ENCODE measurements at places on chromosomes 11 and 22.

DNA sequence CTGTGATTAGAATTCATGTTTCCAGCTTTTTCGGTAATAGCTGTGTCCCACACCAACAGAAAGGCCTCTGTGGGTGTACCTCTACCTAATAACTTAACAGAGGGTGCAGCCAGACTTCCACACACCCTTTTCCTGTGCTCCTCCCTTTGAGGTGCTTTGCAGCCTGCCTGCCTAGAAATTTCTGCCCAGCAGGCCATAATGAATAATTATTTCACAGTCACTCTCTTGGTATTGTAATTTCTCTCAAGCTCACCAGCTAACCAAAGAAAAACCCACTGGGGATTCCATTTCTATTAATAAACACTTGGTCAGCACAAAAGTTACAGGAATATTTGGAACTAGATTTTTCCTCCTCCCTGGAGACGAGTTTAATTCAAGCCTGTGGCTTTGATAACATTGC, 13.3 kb downstream of the WT1 start:
- DNase-seq, result no peak

- no peak for DNase-seq
These were observed 2.5 kb downstream of the PLAAT2 start for GRCh38 chr11:63560506-63561180.

- peak; percentile 68 for DNase-seq
These were observed 1.4 kb upstream of the TNNI2 start for GRCh38 chr11:1837171-1838076.

GRCh38 chr22:39325392-39325932, 6.0 kb upstream of the RPL3 start:
- DNase-seq, result no peak

DNA sequence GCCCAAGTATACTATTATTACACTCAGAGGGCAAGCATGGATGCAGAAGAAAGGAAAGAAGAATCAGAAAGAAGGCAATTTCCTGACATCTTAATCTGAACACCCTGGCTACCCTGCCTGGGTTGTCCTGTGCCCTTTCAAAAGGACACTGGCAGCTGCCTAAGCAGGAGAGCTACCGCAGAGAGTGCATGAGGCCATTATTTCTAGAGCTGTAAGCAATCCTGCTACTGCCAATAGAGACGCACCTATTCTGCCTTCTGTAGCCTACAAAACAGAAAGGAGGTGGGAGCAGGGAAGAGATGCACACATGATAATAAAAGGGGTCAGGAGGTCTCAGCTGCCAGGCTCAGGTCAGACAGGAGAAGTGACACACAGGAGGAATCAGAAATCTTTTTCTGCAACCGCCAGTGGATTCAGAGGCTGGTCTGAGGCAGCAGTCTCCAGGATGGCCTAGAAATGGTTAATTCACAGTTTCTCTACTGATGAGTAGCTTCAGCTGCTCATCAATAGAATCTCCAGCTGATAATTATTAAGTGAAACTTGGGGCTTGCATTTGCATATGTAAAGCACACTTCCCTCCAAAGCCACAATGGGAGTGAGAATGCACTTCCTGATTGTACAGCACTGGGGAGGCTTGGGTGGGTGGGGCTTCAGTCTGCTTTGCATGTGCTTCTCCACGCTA, 253.9 kb downstream of the LARGE1 start:
- DNase-seq, result no peak

- no peak for DNase-seq
These were observed 235.7 kb upstream of the CADM1 start for GRCh38 chr11:115739878-115740277.

- DNase-seq, result no peak
These were observed 66.4 kb downstream of the UBASH3B start for GRCh38 chr11:122721964-122722266.

DNA sequence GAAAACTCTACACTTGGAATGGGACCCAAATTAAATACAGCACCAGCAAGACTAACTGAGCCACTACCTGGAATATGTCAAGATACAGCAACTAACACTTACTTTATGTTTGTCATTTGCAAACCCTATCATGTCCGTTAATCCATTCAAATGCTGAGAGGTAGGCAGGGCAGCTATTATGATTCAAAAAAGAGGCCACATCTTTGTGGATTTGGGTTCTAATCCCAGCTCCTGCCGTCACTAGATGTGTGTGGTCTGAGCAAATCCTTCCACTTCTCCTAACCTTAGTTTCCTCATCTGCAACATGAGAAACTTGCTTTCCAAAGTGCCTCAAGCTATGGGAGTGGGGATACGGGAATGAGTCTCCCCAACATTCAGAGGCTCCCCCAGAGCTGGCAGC, 24.2 kb downstream of the FLI1 start:
- DNase-seq, result no peak

DNA sequence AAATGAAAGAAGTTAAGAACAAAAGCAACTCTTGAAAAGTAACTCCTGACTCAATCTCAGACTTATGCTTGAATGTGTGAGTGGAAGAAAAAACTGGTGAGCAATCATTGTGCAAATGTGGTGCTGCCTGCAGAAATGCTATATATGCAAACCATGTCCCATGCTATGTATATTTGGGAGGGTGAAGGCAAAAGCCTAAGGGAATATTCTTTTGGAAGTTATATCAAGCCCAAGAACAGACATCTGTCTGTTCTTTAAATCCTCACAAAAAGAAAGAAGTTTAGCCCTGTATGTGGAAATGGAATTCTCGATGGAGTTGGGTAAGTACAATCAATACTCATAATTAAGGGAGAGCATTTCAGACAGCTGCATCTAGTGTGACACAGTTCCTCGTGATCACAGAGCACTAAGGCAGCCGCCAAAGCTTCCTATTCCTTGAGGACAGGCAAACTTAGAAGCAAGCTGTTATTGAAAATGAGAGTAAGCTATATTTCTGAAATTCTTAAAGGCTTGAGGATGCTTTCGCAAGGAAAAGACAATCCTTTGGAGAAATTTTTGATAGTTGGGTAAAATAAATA, 406.5 kb upstream of the CHORDC1 start:
- no peak for DNase-seq

GRCh38 chr11:64040684-64041322, 5.1 kb downstream of the FLRT1 start:
- DNase-seq, result no peak

DNA sequence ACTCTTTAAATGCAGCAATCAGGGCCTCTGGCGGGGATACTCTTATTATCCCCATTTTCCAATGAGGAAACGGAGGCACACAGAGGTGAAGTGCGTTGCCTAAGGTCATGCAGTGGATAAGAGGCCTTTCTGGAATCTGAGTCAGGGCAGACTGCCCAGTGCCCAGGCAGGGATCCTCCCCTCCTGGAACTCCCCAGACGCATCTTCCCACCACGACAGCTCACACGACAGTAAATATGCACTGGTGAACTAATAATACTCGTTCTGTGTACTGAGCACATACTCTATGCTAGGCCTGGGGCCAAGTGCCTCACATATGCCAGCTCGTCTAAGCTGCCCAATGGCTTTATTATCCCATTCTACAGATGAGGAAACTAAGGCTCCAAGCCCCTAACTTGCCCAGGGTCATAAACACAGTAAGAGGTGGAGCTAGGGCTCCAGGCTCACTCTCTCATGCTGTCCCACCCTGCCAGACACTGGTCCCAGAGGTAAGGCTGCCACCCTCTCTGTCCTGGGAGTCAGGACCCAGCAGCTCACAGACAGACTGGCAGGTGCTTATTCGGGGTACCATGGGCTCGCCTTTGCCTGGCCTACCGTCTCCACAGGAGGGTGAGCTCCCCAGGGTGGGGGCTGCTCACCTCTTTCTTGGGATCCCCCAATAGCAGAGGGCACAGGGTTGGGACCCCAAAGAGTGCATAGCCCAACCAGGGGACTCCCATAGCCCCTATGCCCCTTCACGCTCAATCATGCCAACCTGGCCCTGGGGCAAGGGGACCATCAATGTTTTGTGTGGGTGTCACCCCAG, 2.3 kb downstream of the IL2RB start:
- no peak for DNase-seq

- DNase-seq, result no peak
These were observed 7.4 kb downstream of the ARHGEF17 start for GRCh38 chr11:73315293-73316020.

- DNase-seq, result no peak
These were observed 64.8 kb upstream of the TIMP3 start for GRCh38 chr22:32736746-32737145.

GRCh38 chr11:20249796-20250195, 89.5 kb upstream of the DBX1 start:
- DNase-seq, result no peak

GRCh38 chr11:3147257-3147619, 17.9 kb downstream of the OSBPL5 start:
- no peak for DNase-seq

GRCh38 chr11:115391598-115391997, 112.6 kb downstream of the CADM1 start:
- no peak for DNase-seq

DNA sequence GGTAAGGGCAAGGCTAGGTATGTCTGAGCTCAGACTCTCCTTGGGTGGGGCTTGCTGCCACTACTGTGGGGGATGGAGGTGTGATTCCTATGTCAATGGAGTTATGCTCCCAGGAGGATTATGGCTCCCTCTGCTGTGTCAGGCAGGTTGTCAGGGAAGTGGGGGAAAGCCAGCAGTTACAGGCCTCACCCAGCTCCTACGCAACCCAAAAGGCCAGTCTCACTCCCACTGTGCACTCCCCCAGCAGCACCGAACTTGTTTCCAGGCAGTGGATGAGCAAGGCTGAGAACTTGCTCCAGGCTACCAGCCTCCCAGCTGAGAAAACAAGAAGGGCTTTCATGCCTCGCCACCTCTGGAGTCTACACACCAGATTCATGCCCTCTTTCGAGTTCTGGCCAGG, 18.2 kb downstream of the C11orf91 start:
- DNase-seq, result no peak

GRCh38 chr11:12411806-12412727, 34.7 kb downstream of the PARVA start:
- no peak for DNase-seq

DNA sequence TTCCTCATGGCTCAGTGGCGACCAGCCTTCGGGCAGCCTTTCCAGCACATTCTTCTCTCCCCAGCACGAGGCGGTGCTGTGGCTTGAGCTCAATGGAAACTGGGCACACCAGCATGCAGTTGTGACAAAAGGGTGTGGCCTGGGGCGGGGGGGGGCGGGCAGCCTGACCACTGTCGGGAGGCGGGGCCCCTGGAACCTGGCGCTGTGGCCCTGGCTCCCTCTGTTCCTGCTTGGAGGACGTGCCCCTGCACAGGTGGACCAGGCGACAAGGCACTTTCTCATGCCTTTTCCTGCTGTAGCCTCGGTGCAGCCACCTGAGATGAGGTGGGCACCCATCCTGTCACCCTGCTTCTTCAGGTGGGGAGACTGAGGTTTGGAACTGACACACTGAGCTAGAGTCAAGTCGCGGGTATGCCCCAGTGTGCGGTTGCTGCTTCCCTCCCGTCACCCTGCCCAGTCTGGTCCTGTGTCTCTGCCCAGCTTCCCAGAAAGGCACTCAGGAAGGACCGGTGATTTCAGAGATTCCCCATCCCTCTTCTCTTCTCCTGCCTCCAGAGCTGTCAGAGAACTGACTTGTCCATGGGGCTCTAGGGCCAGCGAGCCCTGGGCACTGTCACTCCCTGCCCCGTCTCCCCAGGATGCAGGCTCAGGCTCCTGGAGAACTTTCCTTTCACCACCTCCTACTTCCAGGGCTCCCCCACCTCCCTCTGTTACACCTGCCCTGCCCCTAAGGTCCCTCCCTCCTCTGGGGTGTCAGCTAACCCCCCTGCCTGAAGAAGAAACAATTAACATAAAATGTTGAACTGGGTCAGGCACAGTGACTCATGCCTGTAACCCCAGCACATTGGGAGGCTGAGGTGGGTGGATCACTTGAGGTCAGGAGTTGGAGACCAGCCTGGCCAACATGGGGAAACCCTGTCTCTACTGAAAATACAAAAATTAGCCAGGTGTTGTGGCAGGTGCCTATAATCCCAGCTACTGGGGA, 9.9 kb downstream of the B3GAT1 start:
- no peak for DNase-seq

DNA sequence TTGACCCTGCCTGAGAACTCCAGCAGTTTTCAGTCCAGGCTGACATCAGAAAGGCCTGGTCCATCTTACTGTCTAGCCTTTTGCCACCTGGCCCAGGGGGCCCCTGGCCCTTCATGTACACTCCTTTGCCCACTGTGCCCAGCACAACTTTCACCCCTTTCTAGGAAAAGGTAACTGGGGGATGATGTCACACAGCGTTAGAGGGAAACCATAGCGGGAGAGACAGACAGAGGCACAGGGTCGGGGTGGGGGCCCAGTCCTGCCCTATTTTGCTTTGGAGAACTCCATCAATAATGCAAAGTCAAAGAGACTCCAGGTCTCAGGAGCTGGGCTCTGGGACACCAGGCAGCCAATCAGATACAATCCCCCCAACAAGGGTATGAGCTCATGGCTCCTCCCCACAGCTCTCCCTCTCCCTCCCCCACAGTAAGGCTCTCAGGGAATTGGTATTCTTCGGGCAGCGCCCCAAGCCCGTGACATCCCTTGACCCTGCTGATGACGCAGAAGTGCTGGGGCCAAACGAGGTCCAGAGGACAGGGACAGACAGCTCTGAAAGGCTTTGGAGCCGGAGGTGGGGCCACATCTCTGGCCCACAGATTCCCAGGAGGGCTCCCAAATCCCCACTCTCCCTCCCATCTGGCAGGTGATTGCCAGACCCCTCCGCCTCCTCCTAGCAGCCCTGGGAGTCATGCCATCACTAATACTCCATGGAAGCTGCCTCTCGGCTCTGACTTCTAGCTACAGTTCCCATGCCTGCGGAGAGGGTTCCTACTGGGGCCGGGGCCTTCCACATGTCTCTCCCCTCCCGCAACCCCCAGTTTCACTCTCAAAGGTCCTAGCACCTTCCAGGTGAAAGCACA, 5.9 kb downstream of the USP2 start:
- DNase-seq, result no peak

DNA sequence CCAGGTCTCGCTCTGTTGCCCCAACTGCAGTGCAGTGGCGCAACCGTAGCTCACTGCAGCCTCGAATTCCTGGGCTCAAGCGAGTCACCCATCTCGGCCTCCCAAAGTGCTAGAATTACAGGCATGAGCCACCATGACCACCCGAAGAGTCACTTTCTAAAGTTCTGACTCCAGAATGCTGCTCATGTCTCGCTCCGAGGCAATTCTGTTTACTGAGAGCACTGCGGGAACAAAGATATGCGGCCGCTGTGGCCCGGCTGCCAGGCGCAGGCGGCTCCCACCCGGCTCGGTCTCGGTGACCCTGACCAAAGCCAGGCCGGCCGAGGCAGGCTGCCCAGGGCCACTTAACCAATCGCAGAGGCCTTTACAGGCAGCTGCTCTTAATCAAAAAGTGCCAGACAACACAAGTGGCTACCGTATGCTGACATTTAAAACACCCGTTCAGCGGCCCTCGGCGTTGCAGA, 78.7 kb downstream of the PHF21B start:
- DNase-seq, result no peak

DNA sequence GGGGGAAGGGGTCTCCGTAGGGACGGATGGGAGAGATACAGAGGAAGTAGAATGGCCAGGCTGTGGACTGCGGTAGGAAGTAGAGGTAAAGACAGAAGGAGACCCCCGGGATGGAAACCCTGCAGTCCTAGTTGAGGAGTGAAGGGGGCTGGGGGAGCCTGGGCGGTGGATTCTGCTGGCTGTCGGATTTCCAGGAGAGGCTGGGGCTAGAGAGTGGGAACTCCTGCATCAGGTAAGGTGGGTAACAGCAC, 727 bp upstream of the SCARF2 start:
- DNase-seq, result no peak

GRCh38 chr11:87359401-87359800, 321.7 kb downstream of the TMEM135 start:
- DNase-seq, result no peak

Measured in stimulated activated CD4-positive, alpha-beta T cell treated with anti-CD3 and anti-CD28 coated beads, Interleukin-12 subunit alpha, Interleukin-12 subunit beta, amount 100 ng/mL, for 24 hours (primary cell).